ENCODE measurements at places on chromosomes 11 and 22.

DNA sequence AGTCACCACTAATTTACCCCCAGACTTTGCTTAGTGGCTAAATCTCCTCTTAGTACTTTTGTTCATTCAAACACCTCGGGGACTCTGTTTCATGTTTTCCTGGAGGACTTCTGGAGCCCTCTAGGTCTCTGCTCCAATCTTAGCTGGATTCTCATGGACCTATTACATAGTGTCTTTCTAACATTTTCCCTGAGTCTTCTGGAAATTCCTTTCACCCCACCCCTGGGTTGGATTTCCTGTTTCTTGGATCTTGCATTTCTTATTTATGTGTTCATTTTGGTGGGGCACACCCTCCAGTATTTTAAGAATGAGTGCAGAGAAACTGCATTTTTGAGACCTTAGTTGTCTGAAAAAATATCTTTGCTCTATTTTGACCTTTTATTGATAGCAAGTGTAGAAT, 220.1 kb downstream of the BLID start:
- no peak for DNase-seq

DNA sequence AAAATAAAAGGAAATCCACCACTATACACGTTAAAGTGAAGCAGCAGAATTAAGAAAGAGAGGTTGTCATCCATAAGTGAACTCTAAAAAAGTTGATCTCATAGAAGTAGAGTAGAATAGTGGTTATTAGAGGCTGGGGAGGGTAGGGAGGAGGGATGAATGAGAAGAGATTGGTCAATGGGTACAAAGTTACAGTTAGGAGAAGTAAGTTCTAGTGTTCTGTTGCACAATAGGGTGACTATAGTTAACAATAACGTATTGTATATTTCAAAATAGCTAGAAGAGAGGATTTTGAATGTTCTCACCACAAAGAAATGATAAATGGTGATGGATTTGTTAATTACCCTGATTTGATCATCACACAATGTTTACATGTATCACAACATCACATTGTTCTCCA, 72.0 kb downstream of the CD82 start:
- DNase-seq: no peak

DNA sequence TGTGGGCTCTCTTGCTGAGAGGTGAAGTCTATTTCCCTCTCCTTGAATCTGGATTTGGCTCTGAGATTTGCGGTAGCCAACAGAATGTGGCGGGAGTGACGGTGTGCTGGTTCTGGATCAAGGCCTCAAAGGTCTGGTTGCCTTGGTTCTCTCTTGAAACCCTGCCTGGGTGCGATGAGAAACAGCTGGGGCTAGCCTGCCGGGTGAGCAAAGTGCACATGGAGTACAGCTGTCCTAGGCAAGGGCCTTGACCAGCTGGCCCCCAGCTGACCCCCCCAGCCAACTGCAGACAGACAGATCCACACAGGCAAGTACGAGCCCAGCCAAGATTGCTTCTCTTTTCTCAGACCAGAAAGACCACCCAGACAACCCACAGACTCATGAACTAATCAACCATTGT, 10.8 kb downstream of the SUN2 start:
- no peak for DNase-seq

DNA sequence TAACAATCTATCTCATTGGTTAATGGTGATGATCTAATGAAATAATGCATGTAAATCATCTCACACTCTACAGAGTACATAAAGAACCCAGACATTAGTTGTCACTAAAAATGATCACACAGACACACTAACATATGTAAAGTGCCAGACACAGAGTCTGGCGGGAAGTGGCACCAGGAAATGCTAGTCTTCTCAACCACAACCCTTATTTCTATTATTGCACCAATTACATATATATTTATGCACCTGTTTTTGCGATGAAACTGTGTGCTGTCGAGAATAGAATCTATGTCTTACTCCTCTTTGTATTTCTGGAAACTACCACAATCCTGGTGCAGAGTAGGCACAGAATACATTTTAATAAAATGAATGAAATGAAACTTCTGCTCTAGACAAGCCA, 25.9 kb upstream of the POU2AF3 start:
- DNase-seq: no peak

DNA sequence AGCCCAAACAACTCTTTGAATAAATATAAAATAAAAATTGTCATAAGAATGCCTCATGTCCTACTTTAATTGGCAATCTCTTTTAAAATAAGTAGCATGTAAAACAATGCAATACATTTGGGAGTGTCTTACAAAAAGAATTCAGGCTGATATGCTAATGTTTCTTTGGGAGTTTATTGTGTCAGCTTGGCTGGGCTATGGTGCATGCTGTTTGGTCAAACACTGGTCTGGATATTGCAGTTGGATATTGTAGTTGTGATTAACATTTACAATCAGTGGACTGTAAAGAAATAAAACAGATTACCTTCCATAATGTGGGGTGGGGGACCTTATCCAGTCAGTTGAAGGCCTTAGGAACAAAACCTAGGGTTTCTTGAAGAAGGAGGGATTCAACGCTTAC, 37.0 kb upstream of the B3GAT1 start:
- no peak for DNase-seq

DNA sequence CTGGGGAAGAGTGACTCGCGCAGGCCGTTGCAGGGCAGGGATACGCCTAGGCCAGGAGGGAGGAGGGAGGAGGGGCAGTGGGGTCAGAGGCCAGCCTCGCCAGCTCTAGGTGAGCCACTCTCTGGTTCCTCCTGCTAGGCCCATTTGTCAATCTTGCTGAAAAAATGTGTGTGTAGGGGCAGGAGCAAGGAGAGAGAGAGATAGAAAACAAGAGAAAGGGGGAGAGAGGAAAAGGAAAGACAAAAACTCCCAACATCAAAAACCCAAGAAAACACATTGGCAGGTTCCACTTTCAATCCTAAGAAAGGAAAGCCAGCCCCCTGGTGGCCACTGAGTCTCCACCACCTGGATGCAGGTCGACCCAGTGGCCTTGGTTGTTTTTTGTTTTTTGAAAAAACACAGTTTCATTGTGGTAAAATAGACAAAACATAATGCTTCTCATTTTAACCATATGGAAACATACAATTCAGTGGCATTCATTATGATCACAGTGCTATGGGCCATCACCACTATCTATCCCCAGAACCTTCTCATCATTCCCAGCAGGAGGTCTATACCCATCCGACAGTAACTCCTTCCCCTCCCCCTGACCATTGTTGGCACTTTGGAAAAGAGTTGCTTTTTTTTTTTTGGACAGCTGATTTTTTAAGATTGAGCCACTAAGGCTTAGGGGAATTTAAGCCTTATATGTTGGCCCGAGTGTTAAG, 10.9 kb downstream of the OMP start:
- DNase-seq: no peak

- no peak for DNase-seq
Observed at GRCh38 chr11:81548123-81548522, 1185.5 kb downstream of the FAM181B start.

GRCh38 chr22:46453006-46453828, 84.2 kb downstream of the CELSR1 start:
- DNase-seq: no peak

GRCh38 chr11:62645671-62645945, 805 bp downstream of the GANAB start:
- DNase-seq: no peak

DNA sequence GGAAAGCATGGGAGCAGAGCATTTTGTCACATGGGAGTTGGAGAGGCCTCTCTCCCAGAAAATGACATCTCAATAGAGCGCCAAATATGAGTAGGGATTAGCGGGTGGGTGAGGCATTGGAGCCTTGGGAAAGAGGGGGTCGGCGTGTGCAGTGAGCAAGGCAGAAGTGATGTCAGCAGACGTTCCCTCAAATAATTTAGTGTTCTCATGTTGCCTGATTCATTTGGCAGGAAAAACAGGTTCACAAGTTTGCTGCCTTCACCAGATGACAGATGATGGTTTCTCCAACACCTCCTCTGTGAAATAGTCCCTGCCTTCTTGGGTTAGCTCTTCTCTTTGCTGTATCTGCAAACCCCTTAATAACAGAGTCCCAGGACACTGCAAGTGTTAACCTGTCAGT, 118.5 kb upstream of the ARHGAP20 start:
- no peak for DNase-seq

DNA sequence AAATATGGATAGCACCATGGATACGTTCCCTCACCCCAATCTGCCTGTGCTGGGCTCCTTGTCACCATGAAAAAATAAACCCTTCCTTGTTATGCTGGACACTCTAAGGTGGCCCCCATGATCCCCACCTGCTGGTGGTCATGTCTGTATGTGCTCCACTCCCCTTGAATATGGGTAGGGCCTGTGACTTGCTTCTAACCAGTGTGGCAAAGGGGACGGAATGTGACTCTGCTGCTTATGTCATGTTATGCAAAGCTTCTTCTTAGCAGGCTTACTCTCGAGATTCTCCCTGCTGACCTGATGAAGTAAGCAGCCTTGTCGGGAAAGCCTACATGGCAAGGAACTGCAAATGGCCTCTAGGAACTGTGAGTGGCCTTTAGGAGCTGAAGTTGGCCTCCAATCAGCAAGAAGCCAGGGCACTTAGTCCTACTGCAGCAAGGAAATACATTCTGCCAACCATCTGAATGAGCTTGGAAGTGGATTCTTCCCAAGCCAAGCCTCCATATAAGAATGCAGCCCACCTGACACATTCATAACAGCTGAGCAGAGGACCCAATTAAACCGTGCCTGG, 159.9 kb downstream of the CCDC34 start:
- no peak for DNase-seq

- peak; percentile 62 for DNase-seq
Observed at GRCh38 chr22:46150655-46151477, 540 bp downstream of the PPARA start.

DNA sequence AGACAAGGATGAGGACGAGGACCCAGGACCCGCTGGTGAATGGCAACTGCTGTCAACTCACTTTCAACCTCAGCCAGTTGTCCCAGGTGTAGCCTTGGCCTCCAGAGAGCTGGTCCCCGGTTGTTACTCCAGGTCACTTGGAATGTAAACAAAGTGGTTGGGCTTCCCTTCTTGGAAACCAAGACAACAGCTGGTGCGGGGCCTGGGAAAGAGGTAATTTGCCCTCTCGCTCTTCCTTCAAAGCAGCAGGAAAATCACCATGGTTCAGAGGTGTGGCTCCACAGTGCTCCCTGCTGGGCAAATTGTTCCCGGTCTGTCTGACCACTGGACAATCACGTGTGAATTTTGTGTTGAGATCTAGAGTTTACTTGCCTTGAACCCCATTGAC, 15.0 kb downstream of the SLC1A2 start:
- peak; percentile 56 for DNase-seq

- DNase-seq: no peak
Observed at GRCh38 chr11:57255618-57256017, 18.6 kb upstream of the APLNR start.

GRCh38 chr11:2930704-2931419, 1.6 kb upstream of the PHLDA2 start:
- peak; percentile 90 for DNase-seq

DNA sequence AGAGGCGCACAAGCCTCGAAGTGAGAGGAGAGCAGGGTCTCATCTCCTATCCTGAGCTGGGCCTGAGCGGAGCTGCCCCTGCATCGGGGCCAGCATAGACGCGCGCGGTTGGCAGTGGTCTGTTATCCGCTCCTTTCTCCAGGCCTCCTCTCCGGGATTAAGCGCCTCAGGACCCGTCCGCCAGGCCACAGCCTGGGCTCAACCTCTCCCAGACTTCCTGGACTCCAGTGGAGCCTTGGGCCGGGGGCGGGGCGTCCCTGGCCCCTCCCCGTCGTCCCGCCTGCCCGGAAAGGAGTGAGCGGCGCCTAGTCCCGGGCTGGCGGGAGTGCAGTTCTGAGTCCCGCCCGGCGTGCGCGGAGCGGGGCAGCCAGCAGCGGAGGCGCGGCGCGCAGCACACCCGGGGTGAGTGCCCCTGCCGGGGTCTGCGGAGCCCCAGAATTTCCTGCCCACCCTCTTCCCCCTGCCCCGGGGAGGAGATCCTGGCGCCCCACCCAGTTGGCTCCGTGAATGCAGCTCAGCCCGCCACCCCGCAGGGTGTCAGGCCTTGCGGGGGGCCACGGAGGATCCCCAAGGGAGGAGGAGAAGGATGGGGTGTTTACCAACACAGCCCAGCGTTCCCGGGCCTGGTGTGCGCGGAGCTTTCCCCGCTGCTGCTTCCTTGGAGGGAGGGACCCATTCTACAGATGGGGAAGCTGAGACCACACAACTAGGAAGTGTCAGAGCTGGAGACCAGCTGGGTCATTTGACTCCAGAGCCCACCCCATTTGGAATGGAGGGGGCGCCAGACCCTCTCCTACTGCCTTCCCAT, at the start of gene TCIRG1:
Gene TCIRG1 (plus strand): TSS at position 308 of the 808 bp plus-strand sequence. CDS start 2,247 bp downstream, outside the sequence.
- DNase-seq: peak; percentile 91

DNA sequence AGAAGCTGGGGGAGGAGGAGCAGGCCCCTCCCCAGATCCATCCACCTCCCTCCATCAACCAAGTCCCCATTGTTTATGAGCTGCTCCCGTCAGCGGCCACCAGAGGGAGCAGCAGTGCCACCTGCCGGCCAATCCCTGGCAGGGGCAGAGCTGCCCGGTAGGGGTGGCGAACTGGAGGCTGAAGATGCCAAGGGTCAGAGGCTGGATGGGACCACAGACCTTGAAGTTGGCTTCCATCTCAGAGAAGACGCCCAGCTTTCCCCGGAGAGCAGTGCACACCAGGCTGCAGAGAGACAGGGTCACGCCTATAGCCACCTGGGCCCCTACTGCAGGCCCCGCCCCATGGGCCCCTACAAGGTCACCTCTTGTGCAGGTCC, 3.6 kb downstream of the FIBP start:
- peak; percentile 85 for DNase-seq

DNA sequence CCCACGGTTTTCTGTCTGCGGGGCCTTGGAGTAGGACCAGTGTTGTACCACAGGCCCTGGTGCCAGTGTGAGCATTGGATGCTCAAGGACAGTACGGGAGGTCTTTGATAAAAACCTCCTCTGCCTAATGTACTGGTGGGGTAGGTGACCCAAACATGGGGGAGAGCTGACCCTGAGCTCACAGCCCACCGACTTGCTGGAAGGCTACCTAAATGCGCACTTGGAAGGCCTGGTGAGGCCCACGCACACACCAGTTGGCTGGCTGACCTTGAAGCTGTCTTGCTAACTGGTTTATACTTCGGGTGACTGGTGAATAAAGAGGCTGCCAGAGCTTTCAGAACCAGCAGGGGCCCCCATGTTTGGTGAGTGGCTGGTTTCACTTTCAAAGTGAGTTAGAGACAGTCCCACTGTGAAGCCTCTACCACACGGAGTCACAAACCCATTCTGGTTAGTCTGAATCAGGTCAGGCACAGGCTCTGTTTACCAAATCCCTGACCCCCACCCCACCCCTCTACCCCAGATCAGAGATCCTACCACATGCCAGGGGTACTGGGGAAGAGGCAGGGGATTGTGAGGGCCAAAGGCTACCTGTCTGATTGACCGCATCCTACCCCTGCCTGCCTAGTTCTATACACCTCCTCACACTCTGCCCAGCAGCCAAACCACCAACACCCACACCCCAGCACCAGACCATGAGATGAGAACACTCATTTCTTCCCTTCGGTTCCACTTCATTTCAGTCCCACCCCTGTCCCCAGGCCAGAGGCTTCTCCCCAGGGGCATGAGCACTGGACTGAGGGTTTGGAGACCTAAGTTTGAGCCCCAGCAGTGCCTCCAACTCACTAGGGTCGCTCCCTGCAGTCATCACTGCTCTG, 12.7 kb upstream of the IL2RB start:
- no peak for DNase-seq

Data from lower lobe of right lung (tissue), 2 donors.